ENCODE measurements at places on chromosomes 16 and 17.

DNA sequence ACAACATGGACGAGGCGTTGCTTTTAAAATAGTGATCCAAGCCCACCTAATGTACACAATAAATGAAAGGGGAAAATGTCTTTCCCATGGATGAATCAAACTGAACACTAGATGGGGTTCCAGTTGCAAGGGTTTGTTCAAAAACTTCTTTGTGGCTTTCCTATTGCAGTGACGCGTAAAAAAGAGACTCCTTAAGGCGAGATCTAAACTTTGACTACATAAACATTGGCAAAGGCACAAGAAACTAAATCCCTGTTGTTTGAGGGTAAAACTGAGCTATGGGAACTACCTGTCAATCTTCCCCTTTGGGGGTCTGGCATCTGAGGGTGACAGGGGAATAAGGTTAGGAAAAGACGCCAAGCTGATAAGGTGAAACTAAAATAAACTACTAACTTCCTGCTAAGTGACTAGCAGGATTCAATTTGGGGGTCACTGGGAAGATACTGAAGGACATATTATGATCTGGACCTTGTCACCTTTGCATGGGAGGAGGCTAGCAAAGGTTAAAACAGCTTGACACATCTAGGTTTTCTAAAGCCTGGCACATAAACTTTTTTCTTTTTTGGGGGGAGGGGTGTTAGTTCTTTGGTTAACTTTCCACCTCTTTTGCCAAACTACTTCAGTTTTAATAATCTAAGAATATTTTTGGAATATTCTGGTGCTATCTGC lies 4.7 kb downstream of the SALL1 start:
- no peak for DNase-seq

DNA sequence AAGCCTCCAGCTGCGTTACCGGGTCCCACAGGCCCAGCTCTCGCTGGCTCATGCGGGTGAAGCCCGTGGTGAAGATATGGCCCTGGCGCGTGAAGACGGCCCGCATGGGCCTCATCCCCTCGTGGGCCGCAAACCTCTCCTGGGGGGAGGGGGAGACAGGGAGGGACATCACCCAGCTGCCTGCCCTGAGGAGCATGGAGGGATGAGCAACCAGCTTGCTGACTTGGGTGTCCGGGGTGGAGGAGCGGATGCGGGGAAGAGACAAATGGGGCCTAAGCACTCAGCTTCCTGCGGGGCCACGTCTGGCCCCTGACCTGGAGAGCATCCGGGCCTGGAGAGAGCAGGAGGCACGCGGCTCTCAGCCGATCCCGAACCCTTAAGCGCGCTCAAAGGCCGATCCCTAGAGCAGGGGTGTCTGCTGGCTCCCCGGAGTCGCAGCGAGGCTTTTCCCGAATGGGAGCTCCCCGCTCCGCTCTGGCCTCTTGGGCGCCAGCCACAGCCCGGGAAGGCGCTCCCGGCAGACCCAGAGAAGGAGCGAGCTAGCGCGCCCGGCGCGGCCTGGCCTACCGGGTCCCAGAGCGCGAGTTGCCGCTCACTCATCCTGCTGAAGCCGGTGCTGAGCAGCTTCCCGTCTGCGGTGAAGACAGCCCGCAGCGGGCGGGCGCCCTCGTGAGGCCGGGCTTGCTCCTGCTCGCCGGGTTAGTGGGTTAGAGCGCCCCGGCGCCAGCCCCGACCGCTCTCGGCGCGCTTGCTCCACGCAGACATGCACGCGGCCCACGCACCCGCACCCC lies 5.0 kb downstream of the CORO6 start:
- DNase-seq: no peak

DNA sequence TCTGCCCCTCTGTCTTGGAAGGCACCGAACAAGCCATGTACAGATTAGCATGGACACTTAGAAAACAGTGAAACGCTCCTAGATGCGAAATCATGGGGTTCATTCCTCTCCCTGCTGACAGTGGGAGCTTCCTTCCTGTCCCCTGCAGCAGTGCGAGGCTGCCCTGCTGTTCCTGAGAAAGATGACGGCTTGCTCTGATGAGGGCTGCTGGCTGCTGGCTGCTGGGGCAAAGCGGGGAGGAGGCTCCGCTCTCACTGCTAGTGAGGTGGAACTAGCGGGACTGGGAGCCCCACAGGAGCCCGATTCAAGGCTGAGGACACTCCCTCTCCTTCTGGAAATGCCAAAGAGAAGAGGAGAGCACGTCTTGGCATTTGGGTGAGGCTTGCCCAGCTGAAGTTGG lies 25.9 kb upstream of the CACNG4 start:
- peak; percentile 38 for DNase-seq

DNA sequence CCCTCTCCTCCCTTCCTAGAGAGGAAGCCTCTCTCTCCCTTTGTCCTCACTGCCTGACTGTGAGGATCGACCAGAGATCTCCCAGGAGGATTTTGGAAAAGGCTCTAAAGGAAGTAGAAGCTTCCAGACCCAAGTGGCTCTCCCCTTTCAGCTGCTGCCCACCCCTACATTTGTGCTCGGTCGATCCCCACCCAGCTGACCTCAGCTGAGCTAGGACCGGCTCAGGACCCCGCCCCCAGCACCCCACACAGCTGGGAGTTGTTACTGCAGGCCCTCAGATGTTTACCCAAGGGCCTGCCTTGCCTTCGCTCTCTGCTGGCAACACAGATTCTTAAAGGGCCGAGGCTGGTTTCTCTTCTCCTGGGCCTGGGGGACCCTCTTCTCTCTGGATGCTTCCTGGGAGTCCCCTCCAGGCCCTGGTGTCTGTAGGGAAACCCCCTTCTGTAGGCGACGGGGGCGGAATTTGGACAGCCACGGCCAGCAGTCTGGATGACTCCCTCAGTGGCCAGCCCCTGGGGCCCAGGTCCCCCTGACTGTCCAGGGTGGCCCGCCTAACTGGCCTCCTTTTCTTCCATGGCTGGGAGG lies 26.9 kb upstream of the TIMP2 start:
- DNase-seq: no peak

DNA sequence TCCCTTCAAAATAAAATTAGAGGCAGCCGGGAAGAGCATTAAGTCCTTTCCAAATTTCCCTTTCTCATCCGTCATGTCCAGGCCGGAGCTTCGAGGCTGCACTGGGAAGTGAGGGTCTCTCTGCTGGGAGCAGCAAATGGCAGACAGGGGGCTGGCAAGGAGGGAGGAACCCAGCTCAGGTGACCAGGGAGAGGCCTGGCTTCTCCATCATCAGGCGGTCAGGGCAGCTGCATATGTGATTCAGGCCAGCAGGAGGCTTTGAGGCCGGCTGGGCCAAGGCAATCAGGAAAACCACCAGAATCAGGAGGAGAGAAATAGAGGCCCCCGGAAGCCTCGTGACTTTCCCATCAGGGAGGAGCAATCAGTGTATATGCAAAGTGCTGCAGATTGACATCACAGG lies 85.0 kb upstream of the RPL38 start:
- DNase-seq: peak; percentile 42

DNA sequence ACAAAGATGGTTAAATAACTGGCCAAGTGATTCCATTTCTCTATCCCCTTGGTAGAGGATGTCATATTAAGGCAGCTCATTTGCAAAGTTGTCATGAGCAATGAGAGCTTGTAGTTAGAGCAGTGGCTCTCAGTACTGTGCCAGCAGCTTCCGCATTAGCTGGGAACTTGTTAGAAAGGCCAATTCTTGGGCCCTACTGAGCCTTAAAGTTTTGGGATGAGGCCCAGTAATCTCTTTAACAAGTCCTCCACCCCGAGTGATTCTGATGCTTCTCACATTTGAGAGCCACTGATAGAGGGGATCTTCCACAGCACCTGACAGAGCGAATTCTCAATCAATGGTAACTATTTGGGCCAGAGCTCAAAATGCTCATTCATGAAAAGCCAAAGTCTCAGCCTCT lies 20.2 kb upstream of the CCL1 start:
- no peak for DNase-seq

DNA sequence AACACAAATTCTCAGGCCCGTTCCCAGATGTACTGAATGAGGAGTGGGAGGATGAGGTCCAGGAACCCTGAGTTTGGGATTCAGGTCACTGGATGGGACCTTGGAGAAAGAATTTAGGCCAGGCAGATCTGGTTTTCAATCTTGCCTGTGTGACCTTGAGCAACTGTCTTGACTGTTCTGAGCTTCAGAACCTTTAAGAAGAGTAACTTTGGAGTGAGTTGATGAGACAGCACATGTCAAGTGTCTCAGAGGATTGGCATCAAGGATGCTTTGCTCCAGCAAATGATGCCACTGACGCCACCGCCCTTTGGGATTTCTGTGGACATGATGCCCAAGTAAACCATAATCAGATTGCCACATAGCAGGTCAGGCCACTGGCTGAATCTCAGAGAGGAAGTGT lies 56.2 kb upstream of the DNAJA2 start:
- no peak for DNase-seq

GRCh38 chr16:66443269-66443652 lies 16.2 kb downstream of the BEAN1 start:
- no peak for DNase-seq

DNA sequence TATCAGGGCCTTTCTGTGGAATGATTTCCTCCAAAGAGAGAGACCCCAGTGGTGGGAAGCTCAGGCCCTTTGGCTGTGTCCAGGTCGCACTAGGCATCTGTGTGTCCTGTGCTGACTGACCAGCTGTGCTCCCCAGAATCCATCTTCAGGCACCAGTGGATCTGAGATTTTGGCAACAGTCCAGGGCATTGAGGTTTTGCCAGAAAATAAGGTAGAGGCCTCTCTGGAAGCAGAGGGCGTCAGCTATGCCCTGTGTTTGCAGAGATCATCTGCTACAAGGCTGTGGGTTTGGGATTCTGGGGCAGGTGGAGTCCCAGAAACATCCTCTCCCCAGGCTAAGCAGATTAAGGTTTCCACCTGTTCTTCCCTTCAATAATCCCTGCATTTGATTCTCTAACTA lies 57.5 kb upstream of the TOB1 start:
- no peak for DNase-seq

DNA sequence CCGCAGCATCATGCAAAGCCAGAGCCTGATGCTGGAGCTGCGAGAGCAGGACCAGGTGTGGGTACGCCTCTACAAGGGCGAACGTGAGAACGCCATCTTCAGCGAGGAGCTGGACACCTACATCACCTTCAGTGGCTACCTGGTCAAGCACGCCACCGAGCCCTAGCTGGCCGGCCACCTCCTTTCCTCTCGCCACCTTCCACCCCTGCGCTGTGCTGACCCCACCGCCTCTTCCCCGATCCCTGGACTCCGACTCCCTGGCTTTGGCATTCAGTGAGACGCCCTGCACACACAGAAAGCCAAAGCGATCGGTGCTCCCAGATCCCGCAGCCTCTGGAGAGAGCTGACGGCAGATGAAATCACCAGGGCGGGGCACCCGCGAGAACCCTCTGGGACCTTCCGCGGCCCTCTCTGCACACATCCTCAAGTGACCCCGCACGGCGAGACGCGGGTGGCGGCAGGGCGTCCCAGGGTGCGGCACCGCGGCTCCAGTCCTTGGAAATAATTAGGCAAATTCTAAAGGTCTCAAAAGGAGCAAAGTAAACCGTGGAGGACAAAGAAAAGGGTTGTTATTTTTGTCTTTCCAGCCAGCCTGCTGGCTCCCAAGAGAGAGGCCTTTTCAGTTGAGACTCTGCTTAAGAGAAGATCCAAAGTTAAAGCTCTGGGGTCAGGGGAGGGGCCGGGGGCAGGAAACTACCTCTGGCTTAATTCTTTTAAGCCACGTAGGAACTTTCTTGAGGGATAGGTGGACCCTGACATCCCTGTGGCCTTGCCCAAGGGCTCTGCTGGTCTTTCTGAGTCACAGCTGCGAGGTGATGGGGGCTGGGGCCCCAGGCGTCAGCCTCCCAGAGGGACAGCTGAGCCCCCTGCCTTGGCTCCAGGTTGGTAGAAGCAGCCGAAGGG lies 24.2 kb downstream of the C1QTNF1 start:
- DNase-seq: no peak

DNA sequence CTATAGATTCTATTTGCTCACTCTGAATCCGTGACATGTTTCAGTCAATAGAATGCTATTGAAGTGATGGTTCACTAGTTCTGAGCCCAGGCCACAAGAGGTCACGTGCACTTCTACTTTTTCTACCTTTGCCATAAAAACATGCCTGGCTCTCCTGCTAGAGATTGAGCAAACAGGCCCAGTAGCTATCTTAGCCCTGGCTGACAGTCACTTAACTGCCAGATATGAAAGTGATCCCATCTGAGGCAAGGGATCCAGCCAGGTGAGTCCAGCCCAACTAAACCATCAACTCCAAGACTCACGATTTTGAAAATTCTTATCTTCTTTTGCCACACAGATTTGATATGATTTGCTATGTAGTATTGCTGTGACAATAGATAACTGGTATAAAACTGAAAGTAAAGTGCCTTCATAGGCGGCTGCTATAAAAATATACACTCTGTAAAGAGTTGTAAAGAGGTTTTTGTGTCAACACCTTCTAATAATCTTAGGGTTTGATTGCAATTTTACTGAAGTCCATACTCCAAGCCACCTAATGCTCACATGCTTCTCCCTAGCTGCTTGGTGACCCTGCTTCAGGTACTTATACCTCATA lies 937.7 kb upstream of the SOX9 start:
- DNase-seq: no peak

DNA sequence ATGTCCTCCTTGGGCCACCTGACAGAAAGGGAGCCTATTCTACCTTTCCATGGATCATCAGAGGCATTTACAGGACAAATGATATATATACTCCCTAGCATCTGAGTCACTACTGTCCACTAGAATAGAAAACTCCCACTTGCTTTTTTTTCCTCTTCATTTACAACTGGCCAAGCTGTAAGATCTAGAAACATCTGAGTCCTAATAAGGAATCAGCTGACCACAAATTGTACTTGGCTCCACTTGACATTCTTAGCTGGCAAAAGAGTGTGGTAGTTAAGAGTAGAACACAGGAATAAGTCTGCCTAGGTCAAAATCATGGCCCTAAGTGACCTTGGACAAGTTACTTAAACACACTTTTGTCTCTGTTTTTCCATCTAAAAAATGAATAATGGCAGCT lies 5.2 kb downstream of the RUSF1 start:
- no peak for DNase-seq
